ENCODE measurements at places on chromosomes 6 and 20.
A peak's percentile ranks its signal among the peaks of the same experiment; 100 is the strongest.

- H3K36me3 ChIP-seq: peaks cover 31% of the 10 kb centered on the region
- no peak overlapping the region for H3K27ac ChIP-seq
- no peaks in the 10 kb centered on the region for H3K27me3 ChIP-seq
- H3K4me3 ChIP-seq: no peak overlapping the region
- ATAC-seq: no peak
- H3K4me1 ChIP-seq: no peaks in the 10 kb centered on the region
Observed at GRCh38 chr20:28562510-28562898, 2695.0 kb upstream of the DEFB115 start.

GRCh38 chr6:144909753-144910285 lies 624.7 kb downstream of the UTRN start:
- H3K27ac ChIP-seq: no peak overlapping the region
- peaks cover 29% of the 10 kb centered on the region for H3K27me3 ChIP-seq
- H3K4me1 ChIP-seq: no peaks in the 10 kb centered on the region
- H3K36me3 ChIP-seq: no peaks in the 10 kb centered on the region
- no peak for ATAC-seq

DNA sequence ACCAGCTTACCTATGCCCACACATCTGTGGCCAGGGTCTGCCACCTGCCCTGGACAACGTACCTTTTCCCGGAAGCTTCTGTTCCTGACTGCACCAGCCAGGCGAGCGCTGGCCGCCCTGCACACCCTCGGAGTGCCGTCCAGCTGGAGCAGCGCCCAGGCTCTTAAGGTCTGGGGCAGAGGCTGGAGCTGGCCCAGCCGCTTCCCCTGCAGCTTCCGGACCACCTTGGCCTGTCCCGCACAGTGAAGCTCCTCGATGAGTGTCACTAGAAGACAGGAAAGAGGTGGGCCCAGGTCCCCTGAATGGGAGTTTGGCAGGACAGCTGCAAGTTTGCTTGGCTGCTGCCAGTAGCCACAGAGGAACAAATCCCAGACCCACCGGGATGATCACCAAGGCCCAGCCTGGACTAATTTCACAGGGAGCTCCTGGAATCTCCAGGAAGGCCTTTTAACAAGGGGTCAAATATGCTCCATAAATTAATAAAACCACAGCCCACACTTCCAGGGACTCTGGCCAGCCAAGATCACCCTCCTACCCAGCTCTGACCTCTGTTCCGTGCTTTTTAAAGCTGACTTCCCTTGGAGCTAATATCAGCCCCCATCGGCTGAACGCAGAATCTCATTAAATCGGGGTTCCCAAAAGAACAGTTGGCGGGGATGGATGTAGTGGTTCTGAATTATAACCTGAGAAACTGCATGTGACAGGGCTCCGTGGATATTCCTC lies 82.3 kb downstream of the PTPN1 start:
- H3K36me3 ChIP-seq: peaks cover 6% of the 10 kb centered on the region
- no peak overlapping the region for H3K27ac ChIP-seq
- ATAC-seq: no peak
- peaks cover 40% of the 10 kb centered on the region for H3K4me1 ChIP-seq

DNA sequence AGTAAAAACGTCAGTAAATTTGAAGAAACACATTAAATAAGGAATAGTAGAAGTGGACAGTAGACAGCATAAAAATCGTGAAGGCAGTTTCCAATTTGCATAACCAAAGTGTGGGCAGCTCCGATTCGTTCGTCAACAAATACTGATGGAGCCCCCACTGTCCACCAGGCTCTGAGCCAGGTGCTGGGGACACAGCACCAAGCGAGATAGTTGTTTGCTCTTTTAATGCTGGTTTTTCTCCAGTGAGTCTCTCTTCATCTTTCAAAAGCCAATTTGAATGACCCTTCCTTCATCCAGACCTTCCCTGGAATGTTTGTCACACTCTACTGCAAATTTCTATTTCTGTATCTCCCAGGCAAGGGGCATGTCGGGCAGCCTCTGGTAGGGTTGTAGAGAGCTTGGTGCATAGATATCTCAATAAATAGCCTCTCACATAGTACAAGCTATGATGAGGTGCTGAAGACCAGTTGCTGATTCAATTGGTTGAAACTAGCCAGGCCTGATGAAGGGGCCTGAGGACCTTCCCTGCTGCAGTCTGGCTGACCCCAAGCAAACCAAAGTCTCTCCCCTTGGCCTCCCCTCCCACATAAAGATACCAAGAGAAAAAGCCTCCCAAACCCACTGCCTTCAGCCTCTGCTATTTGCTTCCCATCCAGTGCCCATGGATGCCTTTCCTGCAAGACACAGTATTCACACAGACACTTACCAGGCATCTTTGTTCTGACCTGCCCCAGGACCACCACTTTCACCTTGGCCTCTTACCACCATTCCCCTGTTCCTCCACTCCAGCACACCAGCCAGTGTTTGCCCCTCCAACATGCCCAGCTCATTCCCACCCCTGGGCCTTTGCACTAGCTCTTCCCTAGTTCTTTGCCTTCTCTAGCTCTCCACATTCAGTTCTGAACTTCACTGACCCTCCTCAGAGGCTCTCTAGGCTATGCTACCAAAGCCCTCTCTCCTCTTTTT lies 125.2 kb downstream of the CEBPB start:
- H3K4me3 ChIP-seq: no peak overlapping the region
- H3K36me3 ChIP-seq: no peaks in the 10 kb centered on the region
- H3K4me1 ChIP-seq: no peaks in the 10 kb centered on the region

- H3K27ac ChIP-seq: no peak overlapping the region
- no peak for ATAC-seq
- no peak overlapping the region for H3K4me3 ChIP-seq
- no peaks in the 10 kb centered on the region for H3K27me3 ChIP-seq
- H3K4me1 ChIP-seq: peaks cover 23% of the 10 kb centered on the region
- no peaks in the 10 kb centered on the region for H3K36me3 ChIP-seq
Observed at GRCh38 chr6:118751072-118751471, 99.7 kb upstream of the CEP85L start.

GRCh38 chr6:15264902-15265761 lies 19.3 kb downstream of the JARID2 start:
- H3K4me3 ChIP-seq: no peak overlapping the region
- peaks cover 94% of the 10 kb centered on the region for H3K4me1 ChIP-seq
- H3K36me3 ChIP-seq: peaks cover 5% of the 10 kb centered on the region
- ATAC-seq: peak; percentile 34
- H3K27me3 ChIP-seq: no peaks in the 10 kb centered on the region
- peak overlapping the region; percentile 48 for H3K27ac ChIP-seq

DNA sequence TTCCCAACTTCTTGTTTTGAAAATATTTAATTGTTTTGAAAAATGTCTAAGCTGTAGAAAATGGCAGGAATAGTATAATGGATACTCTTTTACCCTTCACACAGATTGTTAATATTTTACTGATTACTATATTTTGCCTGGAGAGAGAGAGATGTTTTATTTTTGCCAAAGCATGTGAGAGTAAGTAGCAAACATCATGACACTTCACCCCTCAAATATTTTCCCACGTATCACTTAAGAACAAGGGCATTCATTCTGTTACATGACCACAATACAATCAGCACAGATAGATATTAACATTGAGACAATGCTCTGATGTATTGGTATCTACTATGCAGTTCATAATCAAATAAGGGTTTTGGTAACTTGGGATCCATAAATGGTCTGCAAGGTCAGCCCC lies 116.5 kb downstream of the CCDC170 start:
- H3K27ac ChIP-seq: no peak overlapping the region
- H3K27me3 ChIP-seq: peaks cover 45% of the 10 kb centered on the region
- ATAC-seq: no peak
- H3K36me3 ChIP-seq: no peaks in the 10 kb centered on the region
- H3K4me1 ChIP-seq: no peaks in the 10 kb centered on the region

- H3K36me3 ChIP-seq: no peaks in the 10 kb centered on the region
- H3K4me1 ChIP-seq: no peaks in the 10 kb centered on the region
- no peak overlapping the region for H3K4me3 ChIP-seq
- peaks cover 6% of the 10 kb centered on the region for H3K27me3 ChIP-seq
- H3K27ac ChIP-seq: no peak overlapping the region
Observed at GRCh38 chr6:101083533-101084175, 202.5 kb upstream of the ASCC3 start.

Data from stimulated activated memory B cell treated with anti-CD40 and anti-IgM and Interleukin-4, amounts not matched to agents 10 μg/mL and 1 μg/mL and 100 μg/mL, for 72 hours (primary cell).